ENCODE measurements at places on chromosomes 3 and 15.

- DNase-seq: no peak
Measured at GRCh38 chr3:183527428-183528379, 27.8 kb downstream of the KLHL6 start.

DNA sequence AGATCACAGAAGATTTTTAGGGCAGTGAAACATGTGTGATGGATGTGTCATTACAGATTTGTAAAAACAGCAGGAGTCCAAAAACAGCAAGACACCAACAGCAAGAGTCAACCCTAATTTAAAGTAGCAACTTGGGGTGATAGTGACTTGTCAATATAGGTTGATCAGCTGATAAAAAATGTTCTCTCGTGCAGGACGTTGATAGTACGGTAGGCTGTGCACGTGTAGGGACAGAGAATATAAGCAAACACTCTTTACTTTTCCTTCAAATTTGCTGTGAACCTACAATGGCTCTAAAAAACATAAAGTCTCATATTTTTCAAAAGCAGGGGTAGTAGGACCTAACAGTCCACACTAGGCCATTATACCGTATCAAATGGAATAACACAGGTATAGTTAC lies 120.8 kb downstream of the STAG1 start:
- no peak for DNase-seq

- DNase-seq: no peak
Measured at GRCh38 chr3:186216900-186217819, 108.3 kb upstream of the ETV5 start.

DNA sequence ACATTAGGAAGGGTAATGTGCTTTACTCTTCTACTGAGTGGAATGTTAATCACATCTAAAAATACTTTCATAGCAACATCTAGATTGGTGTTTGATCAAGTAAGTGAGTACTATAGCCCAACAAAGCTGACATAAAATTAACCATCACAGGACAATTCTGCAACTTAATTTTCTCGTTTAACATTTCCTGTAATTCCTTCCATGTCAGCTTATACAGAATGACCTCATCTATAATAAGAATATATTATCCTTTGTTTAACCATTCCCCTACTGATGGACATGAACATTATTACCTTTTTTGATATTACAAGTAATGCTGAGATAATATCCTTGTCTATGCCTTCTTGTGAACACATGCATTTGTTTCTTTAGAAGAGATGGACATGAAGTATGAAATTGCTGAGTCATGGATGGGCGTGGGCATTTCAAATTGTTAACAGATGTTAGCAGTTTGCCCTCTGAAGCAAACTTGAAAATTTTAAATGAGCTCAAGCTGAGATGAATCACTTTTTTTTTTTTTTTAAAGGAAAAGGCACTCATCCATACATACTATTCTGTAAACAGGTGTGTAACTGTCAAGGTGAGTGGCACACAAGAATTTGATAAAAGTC lies 85.1 kb downstream of the OXNAD1 start:
- DNase-seq: no peak

- no peak for DNase-seq
Measured at GRCh38 chr3:106305127-106305526, 436.3 kb upstream of the CBLB start.

GRCh38 chr15:95302809-95303208 lies 1027.7 kb upstream of the NR2F2 start:
- no peak for DNase-seq

DNA sequence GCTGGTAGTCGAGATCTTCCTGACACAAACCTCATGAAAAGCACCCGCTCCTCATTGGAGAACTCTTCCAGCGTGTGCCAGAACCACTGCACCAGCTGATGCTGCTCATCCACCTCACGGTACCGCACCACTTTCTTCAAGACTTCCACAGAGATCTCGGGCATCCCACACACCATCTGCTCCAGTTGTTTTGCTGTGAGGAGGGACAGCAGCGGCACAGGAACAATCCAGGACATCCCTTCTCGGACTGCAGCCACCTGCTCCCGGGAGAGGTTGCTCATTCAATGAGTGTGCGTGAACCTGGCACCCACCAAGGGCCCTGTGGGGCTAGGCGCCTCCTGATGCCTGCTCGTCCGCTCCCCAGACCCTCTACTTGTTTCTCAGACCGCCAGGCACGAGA lies 15.1 kb downstream of the FBXL22 start:
- DNase-seq: no peak

DNA sequence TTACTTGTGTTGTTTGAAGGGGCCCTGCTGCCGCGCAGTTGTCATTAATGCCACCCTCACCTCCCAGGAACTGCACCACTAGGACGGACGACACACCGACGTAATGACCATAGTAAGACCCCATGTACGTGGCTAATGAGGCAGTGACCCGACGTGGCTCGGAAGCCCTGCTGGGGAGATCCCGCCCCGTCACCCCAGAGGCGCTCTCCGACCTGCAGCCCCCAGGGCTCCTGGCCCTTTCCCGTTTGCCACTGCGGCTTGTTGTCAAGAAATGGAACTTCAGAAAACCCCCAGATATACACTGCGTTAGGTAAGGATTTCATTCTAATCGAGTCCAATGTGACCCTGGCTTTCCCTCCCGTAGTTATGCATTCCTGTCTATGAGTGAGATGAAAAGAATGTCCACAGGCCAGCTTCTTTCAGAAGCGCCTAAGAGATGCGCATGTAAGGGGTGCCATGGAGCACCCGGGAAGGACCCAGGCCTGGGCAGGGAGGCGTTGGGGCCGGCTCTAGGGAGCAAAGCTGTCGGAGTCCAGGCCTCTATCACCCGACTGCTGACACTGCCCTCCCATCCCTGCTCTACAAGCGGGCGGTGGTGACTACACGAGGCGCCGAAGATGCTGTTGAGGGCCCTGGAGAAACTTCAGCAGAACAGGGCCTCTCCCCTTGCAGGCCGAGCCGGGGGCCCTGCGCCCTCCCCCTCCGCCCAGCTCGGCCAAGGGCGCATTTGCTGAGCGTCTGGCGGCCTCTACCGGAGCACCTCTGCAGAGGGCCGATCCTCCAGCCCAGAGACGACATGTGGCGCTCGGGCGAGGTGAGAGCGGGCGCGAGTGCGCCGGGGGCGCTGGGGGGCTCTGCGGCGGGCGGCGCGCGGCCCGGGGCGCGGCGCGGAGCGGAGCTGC lies at the start of gene GABRA5:
GABRA5 (plus strand) TSS at position 765 of the 902 bp plus-strand sequence. CDS start 2,187 bp downstream, outside the sequence.
- DNase-seq: no peak

GRCh38 chr3:152253514-152253913 lies 15.2 kb upstream of the MBNL1 start:
- no peak for DNase-seq

DNA sequence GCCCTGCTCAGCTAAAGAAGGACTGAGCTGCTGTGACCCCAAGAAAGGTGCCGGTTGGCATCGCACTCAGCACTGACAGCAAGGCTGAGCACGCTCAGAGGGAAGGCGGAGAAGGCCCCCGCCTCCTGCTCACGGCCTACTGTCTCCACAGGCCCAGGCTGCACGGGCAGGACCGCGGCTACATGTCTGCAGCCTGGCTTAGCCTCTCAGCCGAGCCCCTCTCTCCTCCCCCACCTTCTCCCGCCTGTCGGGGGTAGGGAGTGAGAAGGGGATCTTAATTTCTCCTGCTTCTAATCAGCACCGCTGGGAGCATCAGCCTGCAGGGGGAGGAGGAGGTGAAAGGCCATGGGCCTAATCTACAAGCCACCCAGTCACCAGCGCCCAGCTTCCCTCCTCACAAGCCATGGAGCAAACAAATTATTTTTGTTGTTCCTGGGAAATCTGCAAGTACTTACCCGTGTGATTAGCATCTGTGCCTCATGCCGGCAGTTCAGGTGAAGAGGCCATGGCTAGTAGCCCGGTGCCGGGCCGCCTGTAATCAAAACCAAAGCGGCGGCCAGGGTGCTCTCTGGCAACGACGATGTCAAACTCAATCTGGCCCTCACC lies 68.1 kb downstream of the EPHB3 start:
- DNase-seq: no peak

GRCh38 chr3:15368561-15369135 lies 36.3 kb upstream of the SH3BP5 start:
- no peak for DNase-seq

DNA sequence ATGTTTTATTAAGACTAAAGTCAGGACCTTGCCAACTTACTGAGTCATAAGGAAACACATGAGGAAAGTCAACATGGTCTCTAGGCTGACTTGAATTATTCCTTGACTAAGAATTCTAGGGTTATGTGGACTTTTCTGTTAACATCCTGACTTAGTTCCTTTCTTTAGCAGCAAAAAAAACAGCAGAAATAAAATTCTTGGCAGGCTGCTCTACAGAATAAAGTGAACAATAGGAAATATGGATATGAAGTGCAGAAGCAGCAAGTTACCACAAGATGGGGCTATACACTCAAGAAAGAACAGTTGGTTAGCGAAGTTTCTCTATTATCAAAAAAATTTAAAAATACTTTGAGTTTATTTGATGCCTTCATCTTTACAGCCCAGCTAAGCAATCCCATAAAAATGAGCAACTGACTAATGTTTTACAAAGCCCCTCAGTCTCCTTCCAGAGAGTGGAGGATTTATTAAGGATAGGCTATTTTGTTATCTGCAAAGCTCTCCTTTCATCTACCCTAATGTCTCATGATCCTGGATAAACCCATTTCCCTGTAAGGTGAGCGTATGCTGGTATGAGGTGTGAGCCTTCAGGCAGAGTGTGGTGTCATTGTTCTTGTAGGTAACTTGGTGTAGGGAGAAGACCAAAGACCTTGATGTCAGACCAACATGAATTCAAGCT lies 23.1 kb upstream of the MCCC1 start:
- no peak for DNase-seq

GRCh38 chr3:195877767-195878423 lies 30.5 kb downstream of the TNK2 start:
- no peak for DNase-seq

DNA sequence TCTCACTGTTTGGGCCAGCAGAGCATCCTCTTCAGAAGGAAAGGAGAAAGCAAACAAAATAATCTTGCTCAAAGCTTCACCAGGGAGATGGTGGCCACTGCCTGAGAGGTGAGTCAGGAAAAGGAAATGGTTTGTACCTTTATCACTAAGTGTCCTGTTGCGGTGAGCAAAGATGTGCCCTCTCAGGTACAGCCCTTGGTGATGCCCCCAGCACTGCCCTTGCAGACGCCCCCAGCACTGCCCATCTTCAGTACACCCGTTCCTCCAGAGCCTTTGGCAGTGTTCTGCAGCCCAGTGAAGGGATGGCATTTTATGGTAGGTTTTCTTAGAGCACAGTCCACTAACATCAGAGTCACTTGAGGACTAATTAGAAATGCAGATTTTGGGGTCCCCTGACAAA lies 92.3 kb downstream of the ZNF621 start:
- no peak for DNase-seq

DNA sequence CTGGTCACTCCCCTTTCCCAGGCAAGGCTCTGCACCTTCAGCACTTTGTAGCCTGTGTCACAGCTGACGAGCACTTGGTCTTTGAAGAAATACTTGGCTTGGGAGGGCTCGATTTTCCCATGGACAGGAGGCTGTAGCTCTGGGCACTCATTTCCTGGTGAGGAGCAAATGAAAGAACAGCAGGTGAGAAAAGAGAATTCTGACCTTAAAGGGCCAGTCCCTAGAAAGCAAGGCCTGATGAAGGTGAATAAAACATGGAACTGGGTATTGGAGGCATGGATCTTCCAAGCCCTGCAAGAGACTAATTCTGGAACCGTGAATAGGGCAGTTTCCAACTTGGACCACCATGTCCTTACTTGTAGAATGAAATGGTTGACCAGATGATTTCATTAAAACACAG lies 39.9 kb downstream of the MASP1 start:
- DNase-seq: no peak

DNA sequence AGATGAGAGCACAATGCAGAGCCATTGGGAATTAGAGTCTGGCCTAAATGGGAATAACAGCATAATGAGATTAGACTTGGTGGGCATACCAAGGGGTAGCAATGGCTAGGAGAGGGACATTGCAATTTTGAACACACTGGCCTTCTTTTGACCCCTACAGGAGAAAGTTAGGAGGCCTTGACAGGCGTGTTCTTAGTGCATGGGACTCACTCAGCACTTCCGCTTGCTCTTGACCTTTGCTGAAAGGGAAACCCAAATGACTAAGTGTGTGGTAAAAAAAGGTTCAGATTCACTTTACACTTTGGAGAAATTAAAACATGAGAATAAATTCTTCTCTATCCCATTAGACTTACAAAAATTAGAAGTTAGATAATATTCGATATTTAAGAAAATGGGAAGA lies 317.4 kb downstream of the DIPK2A start:
- no peak for DNase-seq

- DNase-seq: no peak
Measured at GRCh38 chr15:70936326-70936725, 43.7 kb downstream of the LRRC49 start.

DNA sequence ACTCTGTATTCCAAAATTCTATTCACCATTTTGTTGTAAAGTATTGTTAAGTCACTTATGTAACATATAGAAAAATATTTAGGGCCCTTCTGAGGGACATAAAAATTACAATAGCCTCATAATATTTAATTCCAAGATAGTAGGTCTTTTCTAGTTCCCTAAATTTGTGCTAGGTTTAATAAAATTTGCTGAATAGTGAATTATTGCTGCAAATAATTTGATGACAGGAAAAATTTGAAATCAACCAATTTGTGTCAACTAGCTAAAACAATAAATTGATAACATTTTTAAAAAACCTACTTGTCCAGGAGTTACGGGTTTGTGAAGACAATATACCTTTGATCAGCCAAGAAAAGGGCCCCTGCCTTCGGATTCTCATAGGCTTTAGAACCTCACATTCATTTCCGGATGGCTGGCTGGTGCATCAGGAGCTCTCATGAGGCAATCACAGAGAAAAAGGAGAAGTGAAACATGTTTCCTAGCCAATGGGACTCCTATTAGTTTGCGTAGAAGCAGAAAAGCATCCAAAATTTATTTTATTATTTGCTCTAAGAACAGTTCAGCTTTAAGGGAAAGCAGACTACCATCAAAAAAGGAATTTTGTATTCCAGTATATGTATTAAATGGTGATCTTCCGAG lies 177.2 kb downstream of the LRRC3B start:
- DNase-seq: no peak

DNA sequence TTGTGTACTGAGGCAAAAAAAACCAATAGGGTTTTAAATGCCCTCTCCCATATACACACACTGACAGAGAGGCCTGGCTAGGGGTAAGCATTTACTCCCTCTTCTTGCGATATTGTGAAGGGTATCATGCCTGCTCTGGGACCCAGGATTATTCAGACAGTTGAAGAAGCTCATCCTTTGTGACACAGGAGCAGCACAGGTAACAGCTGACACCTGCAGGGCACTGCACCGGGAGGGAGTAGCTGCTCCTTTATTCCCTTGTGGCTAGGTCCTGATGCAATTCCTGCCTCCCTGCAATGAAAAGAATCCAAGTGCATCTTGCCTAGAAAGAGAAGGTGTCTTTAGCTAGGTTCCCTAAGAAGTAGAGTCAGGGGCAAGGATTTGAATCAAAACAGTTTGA lies 23.4 kb downstream of the POMGNT2 start:
- DNase-seq: no peak
